IMR-90 (cell line): ENCODE measurements at places on chromosomes 5 and 9.

DNA sequence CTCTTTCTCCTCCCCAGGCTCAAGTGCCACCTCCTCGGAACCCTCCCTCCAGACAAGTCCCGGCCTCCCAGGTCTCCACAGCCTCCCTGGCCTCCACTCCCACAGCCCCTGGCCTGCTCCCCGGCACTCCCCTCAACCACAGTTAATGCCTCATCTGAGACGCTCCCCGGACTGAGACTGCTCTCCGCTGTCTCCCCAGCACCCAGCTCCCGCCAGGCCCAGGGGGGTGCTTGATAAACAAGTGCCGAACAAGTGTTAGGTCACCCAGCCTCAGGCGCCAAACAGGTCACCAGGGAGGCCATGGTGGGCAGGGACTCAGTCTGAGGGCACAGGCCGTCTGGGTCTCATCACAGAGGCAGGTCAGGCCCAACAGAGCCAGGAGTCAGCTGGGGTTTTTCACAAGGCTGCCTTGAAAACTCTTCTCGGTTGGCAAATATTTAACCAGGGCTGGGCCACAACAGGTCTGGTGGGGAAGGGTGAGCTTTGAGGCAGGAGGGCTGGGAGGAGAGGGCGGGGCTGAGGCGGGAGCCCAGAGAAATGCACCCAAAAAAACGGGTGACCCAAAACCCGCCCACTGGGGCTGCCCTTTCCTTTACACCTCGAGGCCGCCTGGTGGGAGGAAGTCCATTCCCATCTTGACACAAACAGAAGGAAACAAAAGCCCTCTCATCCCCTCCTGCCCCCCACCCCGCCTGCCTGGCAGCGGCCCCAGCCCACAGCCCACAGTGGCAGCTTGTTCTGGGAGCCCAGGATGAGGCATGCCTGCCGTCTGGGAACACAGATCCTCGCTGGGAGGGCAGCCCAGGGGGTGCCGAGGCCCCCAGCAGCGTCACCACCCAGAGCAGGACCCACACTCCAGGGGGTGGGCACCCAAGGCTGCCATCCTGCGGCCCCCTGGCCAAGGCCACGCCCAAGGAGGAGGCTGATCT, 66.6 kb upstream of the STXBP1 start:
- DNase-seq, result peak; percentile 56

- no peak for DNase-seq
Measured at GRCh38 chr9:10387282-10387681, 225.5 kb downstream of the PTPRD start.

- no peak for DNase-seq
Measured at GRCh38 chr9:95640336-95640735, 123.6 kb upstream of the PTCH1 start.

GRCh38 chr5:135476615-135477581, 24.7 kb upstream of the TIFAB start:
- DNase-seq, result no peak

- DNase-seq, result no peak
Measured at GRCh38 chr9:11135851-11136250, 523.0 kb upstream of the PTPRD start.

- DNase-seq, result no peak
Measured at GRCh38 chr5:55222092-55222984, 4.8 kb downstream of the MCIDAS start.

DNA sequence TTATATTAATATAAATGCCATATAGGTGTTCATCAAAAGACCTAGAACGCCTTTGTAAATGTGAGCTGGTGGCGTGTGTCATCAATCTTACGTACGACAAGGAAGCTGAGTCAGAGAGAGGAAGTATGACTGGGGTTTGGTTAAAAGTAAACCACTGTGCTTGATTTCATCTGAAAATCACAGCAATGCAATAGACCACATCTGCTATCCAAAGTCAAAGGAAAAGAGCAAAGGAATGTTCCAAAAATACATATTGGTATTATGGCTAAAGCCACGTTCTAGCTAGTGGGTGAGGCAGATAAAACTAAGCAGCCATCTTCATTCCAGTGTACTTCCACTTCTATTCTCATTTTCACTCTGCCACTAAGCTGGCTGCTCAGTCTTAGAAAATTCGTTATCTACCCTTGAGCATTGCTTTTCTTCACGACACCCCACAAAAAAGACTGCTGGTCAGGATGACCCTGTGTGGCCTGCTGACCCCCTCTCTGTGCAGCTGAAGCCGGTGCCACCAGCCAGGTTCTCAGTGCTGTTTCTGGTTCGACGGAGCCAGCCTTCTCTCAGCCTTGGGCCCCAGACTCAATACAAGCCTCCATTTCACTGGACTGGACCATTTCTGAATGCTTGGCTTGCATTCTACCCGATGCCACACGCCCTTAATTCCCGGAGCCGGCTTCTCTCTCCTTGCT, 23.8 kb downstream of the SHC3 start:
- DNase-seq, result peak; percentile 96

- DNase-seq, result peak; percentile 27
Measured at GRCh38 chr9:130112538-130113151, 58.9 kb downstream of the GPR107 start.

GRCh38 chr5:76143884-76144283, 60.7 kb downstream of the SV2C start:
- no peak for DNase-seq

DNA sequence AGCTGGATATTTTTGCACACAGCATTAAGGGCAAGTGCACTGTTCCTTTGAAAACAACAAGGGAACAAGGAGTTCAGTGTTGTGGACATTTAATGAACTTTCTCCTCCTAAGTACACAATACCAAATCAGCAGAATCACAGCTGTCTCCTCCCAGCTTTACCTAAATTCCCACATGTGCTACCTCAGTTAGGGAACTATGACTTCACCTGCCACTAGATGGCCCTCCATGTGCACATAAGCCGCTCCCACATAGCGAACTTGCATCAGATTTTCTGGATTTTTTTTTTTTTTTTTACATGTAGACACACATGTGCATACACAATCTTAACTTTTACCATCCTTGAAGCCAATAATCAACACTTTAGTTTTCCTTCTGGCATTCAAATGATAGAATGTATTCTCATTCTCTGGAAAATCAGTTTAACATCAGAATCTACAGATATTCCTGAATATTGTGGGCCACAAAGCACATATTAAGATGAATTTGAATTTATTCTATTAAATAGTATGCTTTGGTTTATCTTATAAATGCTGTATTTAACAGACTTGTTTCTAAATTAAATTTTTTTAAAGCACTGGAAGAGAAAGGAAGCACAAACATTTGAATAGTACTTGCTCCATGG, 123.6 kb downstream of the PALM2AKAP2 start:
- DNase-seq, result peak; percentile 83

DNA sequence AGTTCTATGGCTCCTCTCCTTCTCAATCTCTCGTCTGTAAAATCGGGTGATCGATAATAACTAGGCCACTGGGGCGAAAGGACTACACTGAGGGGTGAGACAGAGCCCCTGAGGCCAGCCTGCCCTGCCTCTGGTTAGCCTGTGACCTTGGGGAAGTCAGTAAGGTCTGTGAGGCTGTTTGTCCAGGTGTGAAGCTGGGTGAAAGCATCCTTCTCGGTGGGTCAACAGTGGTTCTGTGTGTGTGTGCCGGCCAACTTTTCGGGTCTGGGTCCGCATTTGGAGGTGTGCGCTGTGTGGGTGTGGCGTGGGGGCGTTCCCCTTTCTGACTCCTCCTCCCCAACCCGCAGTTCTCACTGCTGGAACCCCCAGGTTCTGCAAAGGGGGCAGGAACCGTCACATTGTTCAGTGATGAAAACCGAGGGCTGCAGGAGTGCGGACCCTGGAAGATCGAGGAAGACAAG, 5.0 kb upstream of the RNF44 start:
- no peak for DNase-seq

GRCh38 chr5:66669086-66669861, 73.1 kb downstream of the MAST4 start:
- DNase-seq, result no peak

DNA sequence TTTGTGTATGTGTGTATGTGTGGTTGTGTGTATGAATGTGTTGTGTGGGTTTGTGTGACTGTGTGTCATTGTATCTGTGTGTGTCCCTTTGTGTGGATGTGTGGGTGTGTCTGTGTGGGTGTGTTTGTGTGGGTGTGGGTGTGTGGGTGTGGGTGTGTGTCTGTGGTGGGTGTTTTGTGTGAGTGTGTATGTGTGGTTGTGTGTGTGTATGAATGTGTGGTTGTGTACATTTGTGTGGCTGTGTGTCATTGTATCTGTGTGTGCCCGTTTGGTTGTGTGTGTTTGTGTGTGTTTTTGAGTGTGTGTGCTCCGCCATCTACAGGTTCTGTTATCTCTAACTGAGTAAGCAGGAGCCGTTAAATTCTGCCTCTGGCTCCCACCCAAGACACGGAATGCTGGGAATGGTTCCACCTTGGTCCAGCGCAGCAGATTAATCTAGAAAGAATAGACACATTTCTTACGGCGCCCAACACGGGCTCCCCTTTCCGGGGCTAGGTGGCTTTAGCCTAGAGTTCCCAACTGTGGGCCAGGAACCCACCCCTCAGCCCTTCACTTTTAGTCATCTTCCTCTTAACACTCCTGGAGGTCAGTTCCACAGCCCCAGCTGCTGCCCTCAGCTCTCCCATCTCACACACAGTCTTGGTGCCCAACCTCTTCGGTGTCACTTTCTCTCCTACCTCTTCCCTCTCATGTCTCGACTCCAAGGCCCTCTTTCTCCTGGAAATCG, 197.1 kb downstream of the TTLL11 start:
- DNase-seq, result peak; percentile 71

DNA sequence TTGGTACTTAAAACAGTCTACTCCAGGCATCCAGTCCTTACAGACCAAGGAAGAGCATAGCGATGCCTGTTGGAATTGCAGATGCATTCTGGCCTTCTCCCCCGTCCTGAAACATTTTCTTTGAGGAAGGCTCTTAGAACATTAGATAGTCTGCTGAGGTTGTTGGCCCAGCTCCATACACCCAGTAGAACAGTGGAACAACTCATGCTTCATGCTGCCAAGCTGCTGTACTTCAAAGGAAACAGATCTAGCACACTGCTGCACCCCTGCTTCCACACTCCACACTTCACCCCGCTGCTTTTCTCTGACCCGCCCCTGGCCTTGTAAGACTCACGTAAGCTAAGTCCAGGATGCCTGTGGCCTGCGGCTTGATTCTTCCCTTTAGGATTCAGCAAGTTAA, 33.4 kb upstream of the NCS1 start:
- peak; percentile 97 for DNase-seq

DNA sequence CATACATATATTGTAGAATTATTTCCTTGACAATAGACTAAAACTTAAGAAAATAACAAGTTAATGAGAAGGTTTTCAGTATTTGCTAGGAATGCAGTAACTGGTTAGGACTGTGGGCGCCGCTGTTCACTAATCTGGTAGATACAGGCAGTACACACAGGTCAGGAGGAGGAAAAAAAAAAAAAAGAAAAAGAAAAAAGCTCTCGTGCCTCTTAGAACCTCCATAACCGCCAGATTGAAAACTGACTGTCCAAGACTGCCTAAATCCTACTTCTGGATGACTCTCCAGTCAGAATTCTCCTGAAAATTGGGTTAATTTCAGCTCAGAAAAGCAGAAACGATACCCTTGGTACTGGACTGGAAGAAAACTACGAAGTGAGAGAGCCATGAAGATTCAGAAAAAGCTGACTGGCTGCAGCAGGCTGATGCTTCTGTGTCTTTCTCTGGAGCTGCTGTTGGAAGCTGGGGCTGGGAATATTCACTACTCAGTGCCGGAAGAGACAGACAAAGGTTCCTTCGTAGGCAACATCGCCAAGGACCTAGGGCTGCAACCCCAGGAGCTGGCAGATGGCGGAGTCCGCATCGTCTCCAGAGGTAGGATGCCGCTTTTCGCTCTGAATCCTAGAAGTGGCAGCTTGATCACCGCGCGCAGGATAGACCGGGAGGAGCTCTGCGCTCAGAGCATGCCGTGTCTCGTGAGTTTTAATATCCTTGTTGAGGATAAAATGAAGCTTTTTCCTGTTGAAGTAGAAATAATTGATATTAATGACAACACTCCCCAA, at the start of gene PCDHGA1:
TSS of gene PCDHGA1 (plus strand) at position 216 of the 782 bp plus-strand sequence.
- peak; percentile 75 for DNase-seq

GRCh38 chr9:131397100-131397790, 3.4 kb downstream of the PRRC2B start:
- DNase-seq, result peak; percentile 48

DNA sequence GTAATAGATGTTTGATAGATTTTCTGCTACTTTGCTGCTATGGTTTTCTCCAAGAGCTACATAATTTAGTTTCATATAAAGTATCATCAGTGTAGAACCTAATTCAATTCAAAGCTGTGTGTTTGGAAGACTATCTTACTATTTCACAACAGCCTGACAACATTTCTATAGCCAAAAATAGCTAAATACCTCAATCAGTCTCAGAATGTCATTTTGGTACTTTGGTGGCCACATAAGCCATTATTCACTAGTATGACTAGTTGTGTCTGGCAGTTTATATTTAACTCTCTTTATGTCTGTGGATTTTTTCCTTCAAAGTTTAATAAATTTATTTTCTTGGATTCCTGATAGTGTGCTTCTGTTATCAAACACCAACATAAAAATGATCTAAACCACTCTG, 35.1 kb upstream of the CCDC152 start:
- DNase-seq, result no peak
